Right lobe of liver (tissue), 6 donors: ENCODE measurements at places on chromosomes 4 and X. TPM values are rescaled to one million over a fixed set of nuclear protein-coding genes. Genes with fewer than 3 reads are reported as not detected.

The CXCL11 gene
- total RNA-seq: not detected

The SSX3 gene
- total RNA-seq: not detected

The ATP2B3 gene
- total RNA-seq: not detected

The DMRTC1 gene
- not detected for total RNA-seq

The CLDN2 gene
- 42.9 TPM for total RNA-seq

The HTN1 gene
- not detected for total RNA-seq

The AFM gene
- 129 TPM for total RNA-seq

The DCAF12L2 gene
- not detected for total RNA-seq

DNA sequence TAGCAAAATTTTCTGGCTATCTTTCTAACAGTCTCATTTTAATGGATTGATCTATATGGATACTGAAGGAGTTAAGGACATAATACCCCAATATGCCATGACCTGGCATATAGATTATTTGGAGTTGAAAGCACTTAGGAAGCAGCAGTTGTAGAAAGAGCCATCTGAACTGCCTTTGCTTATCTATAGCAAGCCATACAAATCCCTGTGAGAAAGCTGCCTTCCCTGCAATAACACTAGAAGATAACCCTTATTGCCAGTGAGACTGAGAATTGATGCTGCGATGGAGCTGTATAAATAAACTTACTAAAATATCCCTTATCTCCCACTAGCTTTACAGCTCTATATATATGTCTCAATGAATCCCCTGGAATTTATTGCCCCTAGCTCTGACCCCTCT is 346.3 kb downstream of the TECRL start:
- H3K36me3 ChIP-seq: no peaks in the 10 kb centered on the region
- H3K27me3 ChIP-seq: no peaks in the 10 kb centered on the region
- H3K27ac ChIP-seq: no peak overlapping the region

- H3K27ac ChIP-seq: no peak overlapping the region
- H3K36me3 ChIP-seq: no peaks in the 10 kb centered on the region
- H3K4me1 ChIP-seq: no peaks in the 10 kb centered on the region
- no peak for DNase-seq
- no peaks in the 10 kb centered on the region for H3K27me3 ChIP-seq
These were observed 3.2 kb upstream of the KLHL34 start for GRCh38 chrX:21661316-21661715.

- no peaks in the 10 kb centered on the region for H3K36me3 ChIP-seq
- H3K4me1 ChIP-seq: peaks cover 25% of the 10 kb centered on the region
- H3K4me3 ChIP-seq: no peak overlapping the region
These were observed 256.0 kb upstream of the SFRP2 start for GRCh38 chr4:154044742-154045485.

DNA sequence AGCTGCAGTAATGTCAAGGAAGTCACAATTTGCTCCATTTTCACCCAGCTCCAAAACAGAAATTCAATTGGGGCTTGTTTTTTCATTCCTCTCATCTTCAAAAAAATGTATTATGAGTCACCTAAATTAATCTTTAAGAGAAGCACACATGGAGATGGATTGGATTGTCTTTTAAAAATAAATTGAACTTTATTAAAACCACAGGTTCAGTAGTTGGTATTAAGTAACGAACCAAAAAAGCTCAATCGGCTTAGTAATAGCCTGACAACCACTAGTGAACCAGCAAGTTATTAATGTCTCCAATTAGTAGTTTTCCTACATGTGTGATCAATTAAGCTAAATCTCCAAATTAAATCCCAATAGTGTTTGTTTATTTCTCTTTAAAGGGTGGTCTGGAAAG is 283.5 kb upstream of the GIMD1 start:
- H3K27me3 ChIP-seq: no peaks in the 10 kb centered on the region
- no peak for DNase-seq
- H3K36me3 ChIP-seq: no peaks in the 10 kb centered on the region
- H3K4me3 ChIP-seq: no peak overlapping the region
- no peak overlapping the region for H3K27ac ChIP-seq
- H3K4me1 ChIP-seq: no peaks in the 10 kb centered on the region

DNA sequence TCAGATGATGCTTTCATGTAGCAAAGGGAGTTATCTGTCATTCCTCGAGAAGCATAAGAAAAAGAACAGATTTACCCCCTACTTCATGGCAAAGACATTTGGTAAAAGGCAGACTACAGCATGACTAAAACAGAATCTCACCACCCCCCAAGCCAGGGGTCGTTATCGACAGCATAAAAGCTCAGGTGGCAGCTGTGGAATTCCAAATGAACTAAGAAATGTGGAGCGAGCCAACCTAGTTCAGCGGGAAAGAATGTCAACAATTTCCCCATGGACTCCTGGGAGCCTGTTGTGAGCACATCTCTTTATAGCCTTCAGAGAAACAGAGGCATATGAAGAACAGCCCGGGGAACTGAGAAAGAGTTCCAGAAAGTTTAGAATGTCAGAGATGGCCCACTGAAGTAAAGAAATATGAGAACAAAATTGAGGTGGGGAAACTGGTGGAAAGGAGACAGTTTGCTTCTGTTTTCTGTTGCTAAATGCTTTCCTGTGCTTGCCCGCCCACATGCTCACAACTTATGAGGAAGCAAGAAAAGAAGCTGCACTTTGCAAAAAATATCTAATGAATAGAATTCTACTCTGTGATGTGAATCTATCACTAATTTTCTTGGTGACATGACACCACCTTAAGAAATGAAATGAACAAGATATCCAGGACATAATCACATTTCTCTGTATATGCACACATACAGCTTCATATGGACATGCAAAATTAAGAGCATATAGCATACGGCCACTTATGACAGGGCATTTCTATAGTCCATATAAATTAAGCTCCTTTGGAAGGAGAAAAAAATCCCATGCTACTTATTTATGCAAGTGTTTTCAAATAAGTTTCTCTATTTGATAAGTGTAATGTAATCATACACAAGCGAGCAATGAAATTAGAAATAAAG is 135.3 kb upstream of the MID1 start:
- no peaks in the 10 kb centered on the region for H3K27me3 ChIP-seq
- DNase-seq: no peak
- no peak overlapping the region for H3K27ac ChIP-seq
- no peaks in the 10 kb centered on the region for H3K4me1 ChIP-seq

GRCh38 chr4:127634181-127634580 is 1.4 kb downstream of the INTU start:
- no peak overlapping the region for H3K4me3 ChIP-seq
- no peak overlapping the region for H3K27ac ChIP-seq
- no peaks in the 10 kb centered on the region for H3K27me3 ChIP-seq
